Breast epithelium (tissue), 4 donors: ENCODE measurements at places on chromosomes 12 and 14.

- no peaks in the 10 kb centered on the region for H3K4me1 ChIP-seq
- H3K27ac ChIP-seq, result no peak overlapping the region
- H3K4me3 ChIP-seq, result no peak overlapping the region
- DNase-seq, result no peak
Observed at GRCh38 chr12:120381752-120382419, 12.9 kb upstream of the MSI1 start.

DNA sequence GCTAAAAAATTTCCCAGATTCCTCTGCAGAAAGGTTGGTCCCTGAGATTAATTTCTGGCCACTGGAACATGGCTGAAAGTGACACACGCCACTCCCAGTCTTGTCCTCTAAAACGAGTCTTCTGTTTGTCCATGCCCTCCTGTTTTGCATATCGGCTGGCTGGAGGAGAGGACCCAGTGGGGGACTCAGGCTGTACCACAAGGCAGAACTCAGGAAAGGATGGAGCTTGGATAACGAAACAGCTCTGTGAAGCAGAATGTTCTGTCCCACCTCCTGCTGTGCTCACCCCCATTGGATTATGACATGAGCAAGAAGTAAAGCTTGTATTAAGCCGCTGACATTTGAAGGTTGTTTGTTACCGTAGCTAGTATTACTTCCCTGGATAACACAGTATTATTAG lies 856.2 kb downstream of the BCL11B start:
- no peak overlapping the region for H3K4me3 ChIP-seq
- no peaks in the 10 kb centered on the region for H3K4me1 ChIP-seq

GRCh38 chr12:116818341-116818856 lies 62.8 kb downstream of the HRK start:
- no peaks in the 10 kb centered on the region for H3K36me3 ChIP-seq
- peaks cover 7% of the 10 kb centered on the region for H3K4me1 ChIP-seq
- peak overlapping the region; percentile 69 for H3K4me3 ChIP-seq
- peak overlapping the region; percentile 96 for H3K27ac ChIP-seq

DNA sequence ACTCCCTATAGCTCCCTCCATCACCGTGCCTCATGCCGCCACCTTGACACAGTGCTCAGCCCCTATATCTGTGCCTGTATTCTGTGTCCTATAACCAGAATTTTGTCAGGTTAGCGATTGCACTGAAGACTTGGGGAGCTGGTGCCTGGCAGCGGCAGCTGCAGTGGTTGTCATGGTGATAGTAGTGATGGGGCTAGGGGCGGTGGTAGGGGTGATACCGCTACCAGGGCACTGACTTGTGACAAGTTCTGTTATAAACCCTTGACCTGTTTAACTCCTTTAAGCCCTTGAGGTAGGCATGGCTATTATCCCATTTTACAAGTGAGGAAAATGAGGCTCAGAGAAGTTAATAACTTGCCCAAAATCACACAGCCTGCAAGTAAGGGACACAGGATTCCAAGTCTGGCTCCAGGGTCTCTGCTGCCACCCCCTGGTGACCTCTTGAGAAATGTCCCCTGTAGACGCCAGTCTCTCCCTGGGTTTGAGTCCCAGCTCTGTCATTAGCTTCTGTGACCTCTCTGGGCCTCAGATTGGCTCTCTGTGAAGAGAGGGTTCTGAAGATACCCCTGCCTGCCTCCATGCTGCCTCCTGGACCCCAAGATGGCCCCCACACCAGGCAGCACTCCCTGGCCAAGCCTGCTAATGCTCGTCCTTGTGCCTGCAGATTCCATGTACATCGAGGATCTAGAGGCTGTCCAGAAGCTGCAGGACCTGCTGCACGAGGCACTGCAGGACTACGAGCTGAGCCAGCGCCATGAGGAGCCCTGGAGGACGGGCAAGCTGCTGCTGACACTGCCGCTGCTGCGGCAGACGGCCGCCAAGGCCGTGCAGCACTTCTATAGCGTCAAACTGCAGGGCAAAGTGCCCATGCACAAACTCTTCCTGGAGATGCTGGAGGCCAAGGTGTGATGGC lies 121.9 kb downstream of the ESRRB start:
- H3K36me3 ChIP-seq, result no peaks in the 10 kb centered on the region
- no peaks in the 10 kb centered on the region for H3K27me3 ChIP-seq
- H3K27ac ChIP-seq, result no peak overlapping the region
- no peak for DNase-seq
- H3K4me3 ChIP-seq, result no peak overlapping the region
- H3K4me1 ChIP-seq, result no peaks in the 10 kb centered on the region
